Glutamatergic neuron (in vitro differentiated cells): ENCODE measurements at places on chromosomes 16 and 17. TPM values are rescaled to one million over a fixed set of nuclear protein-coding genes. Genes with fewer than 3 reads are reported as not detected.

GRCh38 chr16:51624080-51624775, 473.2 kb upstream of the SALL1 start:
- no peak for DNase-seq
- H3K27ac ChIP-seq: no peak overlapping the region
- H3K27me3 ChIP-seq: no peaks in the 10 kb centered on the region
- no peaks in the 10 kb centered on the region for H3K4me1 ChIP-seq

- no peaks in the 10 kb centered on the region for H3K27me3 ChIP-seq
- H3K36me3 ChIP-seq: no peaks in the 10 kb centered on the region
- H3K4me1 ChIP-seq: peaks cover 32% of the 10 kb centered on the region
- no peak for DNase-seq
These were observed 26.4 kb downstream of the ARHGAP17 start for GRCh38 chr16:24988593-24989338.

DNA sequence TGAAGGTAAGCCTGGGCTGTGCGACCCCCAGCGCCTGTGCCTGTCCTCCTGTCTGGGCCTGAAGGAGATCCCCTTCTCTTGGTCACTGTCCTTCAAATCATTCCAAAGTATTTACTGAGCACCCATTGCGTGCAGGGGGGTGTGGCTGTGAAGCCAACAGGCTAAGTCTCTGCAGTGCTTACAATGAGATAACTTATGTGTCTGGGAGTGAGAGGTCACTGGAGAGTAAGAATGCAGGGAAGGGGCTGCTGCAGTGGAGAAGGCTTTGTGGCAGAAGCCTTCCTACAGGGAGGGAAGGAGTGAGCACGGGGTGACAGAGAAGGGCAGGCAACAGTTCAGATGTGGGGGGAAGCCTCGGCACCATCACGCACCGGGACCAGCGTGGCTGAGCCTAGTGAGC, 11.2 kb upstream of the SMIM5 start:
- no peak overlapping the region for H3K4me3 ChIP-seq
- DNase-seq: no peak
- peaks cover 2% of the 10 kb centered on the region for H3K4me1 ChIP-seq

The CCL18 gene
- total RNA-seq: not detected

GRCh38 chr16:1691956-1692355, 13.9 kb downstream of the JPT2 start:
- H3K27ac ChIP-seq: no peak overlapping the region
- no peak for DNase-seq

DNA sequence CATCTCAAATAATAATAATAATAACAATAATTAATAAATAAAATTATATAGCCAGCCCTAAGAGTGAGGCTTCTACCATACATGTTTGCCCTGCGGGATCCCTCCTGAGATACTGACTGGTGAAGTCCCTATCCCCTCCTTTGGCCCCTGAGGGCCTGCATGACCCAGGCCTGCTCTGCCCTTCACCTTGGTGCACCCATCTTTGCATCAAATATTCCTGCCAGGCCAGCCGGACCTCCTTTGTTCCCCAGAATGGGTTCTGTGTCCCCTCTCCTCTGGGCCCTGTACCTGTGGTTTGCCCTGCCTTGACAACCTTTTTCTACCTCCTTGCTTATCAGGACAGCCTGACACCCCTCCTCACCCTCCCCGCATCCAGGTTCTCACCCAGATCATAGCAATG, 2.0 kb upstream of the RNF112 start:
- no peak overlapping the region for H3K4me3 ChIP-seq
- H3K36me3 ChIP-seq: no peaks in the 10 kb centered on the region
- no peak overlapping the region for H3K27ac ChIP-seq
- peaks cover 19% of the 10 kb centered on the region for H3K4me1 ChIP-seq

DNA sequence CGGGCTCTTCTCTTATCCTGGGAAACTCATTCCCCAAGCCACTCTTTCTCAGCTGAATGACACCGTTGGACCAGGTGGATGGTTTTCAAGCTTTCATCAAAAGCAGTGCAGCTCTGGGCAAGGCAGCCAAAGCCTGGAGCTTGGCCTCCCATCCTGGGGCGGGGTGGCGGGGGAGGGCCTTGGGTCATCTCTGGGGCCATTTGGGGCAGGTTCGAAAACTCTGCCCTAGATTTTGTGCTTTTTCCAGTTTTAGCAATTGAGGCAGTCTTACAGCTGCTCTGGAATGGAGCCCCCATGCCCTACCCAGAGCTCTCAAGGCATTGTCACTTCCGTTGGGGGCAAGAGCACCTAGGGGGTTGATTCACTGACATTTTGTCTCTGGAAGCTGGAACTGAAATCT, 9.1 kb downstream of the MPRIP start:
- no peak overlapping the region for H3K27ac ChIP-seq
- peak; percentile 14 for DNase-seq
- peaks cover 75% of the 10 kb centered on the region for H3K4me1 ChIP-seq

GRCh38 chr17:78568494-78569115, 8.6 kb downstream of the DNAH17 start:
- H3K4me3 ChIP-seq: no peak overlapping the region
- no peaks in the 10 kb centered on the region for H3K4me1 ChIP-seq
- H3K36me3 ChIP-seq: no peaks in the 10 kb centered on the region
- H3K27ac ChIP-seq: no peak overlapping the region
- no peak for DNase-seq

- peaks cover 10% of the 10 kb centered on the region for H3K27me3 ChIP-seq
- peaks cover 21% of the 10 kb centered on the region for H3K4me1 ChIP-seq
- no peak overlapping the region for H3K4me3 ChIP-seq
- DNase-seq: no peak
- H3K36me3 ChIP-seq: peaks cover 4% of the 10 kb centered on the region
- H3K27ac ChIP-seq: no peak overlapping the region
These were observed 10.3 kb downstream of the NATD1 start for GRCh38 chr17:21242780-21243515.

The GGT6 gene
- total RNA-seq: not detected

- no peak for DNase-seq
- no peak overlapping the region for H3K4me3 ChIP-seq
- no peaks in the 10 kb centered on the region for H3K36me3 ChIP-seq
These were observed 603.4 kb upstream of the CDH11 start for GRCh38 chr16:65725156-65725845.

The STX1B gene
- total RNA-seq: 51.6 TPM

DNA sequence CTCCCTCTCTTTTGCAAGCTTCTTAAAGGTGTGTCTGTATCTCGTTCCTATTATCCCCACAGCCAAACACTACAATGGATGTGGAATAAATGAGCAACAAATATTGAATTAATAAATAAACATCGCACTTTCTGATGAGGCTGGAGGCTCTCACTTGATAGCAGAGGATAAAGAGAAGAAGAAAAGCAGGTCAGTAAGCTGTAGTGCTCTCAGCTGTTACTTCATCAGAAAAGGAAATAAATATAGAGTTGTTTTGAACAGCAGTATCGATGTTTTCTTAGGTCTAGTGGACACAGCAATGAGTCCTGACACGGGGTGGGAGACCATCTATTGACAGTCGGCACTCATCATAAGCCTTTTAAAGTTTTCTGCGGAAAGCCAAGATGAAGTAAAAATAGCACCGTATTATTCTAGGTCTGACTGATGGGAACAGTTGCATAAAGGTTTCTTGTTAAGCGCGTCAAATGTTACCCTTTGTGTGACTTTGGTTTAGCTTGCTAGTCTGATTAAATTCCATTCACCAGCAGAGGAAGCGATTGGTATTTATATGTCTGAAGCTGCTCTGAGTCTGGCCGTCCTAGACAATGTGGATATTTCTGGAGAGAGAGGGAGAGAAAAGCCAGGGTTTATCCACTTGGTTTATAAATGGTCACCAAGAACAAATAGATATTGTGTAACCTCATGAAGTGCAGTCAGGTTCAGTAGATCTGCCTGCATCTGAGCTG, 646.1 kb downstream of the CDH11 start:
- H3K36me3 ChIP-seq: no peaks in the 10 kb centered on the region
- H3K4me1 ChIP-seq: no peaks in the 10 kb centered on the region
- H3K27ac ChIP-seq: no peak overlapping the region

- DNase-seq: no peak
- H3K27ac ChIP-seq: no peak overlapping the region
- no peaks in the 10 kb centered on the region for H3K4me1 ChIP-seq
These were observed 23.5 kb downstream of the CES1 start for GRCh38 chr16:55809386-55809785.

GRCh38 chr17:79793924-79794304, 3.0 kb downstream of the CBX8 start:
- H3K36me3 ChIP-seq: peaks cover 4% of the 10 kb centered on the region
- H3K27ac ChIP-seq: no peak overlapping the region
- no peak for DNase-seq
- H3K4me1 ChIP-seq: peaks cover 13% of the 10 kb centered on the region
- peaks cover 25% of the 10 kb centered on the region for H3K27me3 ChIP-seq
- peak overlapping the region; percentile 83 for H3K4me3 ChIP-seq

The APOBR gene
- total RNA-seq: not detected

The KCNH4 gene
- 0.71 TPM for total RNA-seq

The SLC4A1 gene
- not detected for total RNA-seq

The PRR11 gene
- total RNA-seq: 9.6 TPM

The UBE2G1 gene
- 120 TPM for total RNA-seq

DNA sequence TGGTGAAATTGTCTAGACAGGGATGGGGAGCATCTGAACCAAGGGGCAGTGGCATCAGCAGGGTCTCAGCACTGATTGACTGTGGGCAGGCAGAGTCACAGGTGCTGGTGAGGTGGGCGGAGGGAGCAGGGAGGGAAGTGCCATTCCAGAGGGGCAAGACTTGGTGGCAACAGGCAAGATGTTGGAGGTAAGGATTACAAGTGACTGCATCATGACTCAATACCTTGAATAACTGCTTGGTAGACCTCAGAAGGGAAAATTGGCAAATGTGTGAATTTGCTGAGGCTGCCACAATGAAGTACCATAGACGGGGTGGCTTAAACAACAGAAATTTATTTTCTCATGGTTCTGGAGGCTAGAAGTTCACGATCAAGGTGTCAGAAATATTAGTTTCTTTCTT, 419.1 kb downstream of the HS3ST3B1 start:
- no peaks in the 10 kb centered on the region for H3K4me1 ChIP-seq
- DNase-seq: no peak
- H3K36me3 ChIP-seq: no peaks in the 10 kb centered on the region
- H3K4me3 ChIP-seq: no peak overlapping the region

- H3K27ac ChIP-seq: no peak overlapping the region
- DNase-seq: no peak
- peaks cover 6% of the 10 kb centered on the region for H3K4me1 ChIP-seq
- H3K36me3 ChIP-seq: no peaks in the 10 kb centered on the region
These were observed 729 bp downstream of the P2RX5 start for GRCh38 chr17:3695129-3695722.

DNA sequence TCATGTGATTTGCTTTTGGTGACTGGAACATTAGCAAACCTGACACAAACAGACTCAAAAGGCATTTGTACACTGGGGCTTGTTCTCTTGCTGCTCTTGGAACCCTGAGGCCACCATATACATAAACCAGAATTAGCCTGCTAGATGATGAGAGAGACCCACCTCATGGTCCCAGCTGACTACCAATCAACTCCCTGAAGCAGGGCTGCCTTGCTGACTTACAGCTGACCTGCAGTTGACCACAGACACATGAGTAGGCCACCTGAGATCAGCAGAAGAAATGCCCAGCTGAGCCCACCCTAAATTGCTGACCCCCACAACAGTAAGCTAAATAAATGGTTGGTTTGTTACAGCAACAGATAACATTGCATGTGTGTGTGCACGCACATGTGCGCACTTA, 28.7 kb downstream of the BRIP1 start:
- no peak overlapping the region for H3K4me3 ChIP-seq
- no peaks in the 10 kb centered on the region for H3K36me3 ChIP-seq
- H3K4me1 ChIP-seq: peaks cover 2% of the 10 kb centered on the region
- no peak overlapping the region for H3K27ac ChIP-seq
- no peaks in the 10 kb centered on the region for H3K27me3 ChIP-seq
- DNase-seq: no peak

The DPEP1 gene
- total RNA-seq: 0.39 TPM

The MGAT5B gene
- 22.9 TPM for total RNA-seq

DNA sequence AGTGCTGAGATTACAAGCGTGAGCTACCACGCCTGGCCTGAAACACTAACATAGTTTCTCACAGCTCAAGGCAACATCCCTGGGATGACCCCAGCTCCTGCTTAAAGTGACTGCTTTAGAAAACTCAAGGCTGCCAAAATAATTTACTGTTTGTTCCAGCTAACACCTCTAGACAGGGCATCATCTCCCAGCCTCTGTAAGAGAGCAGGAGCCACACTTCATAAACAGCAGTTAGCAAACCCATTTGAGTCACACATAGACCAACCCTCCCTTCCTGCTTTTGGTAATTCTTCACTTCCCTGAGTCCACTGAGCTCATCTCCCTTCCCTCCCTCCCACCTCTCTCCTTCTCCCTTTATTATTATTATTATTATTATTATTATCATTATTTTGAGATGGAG, 201.3 kb downstream of the XYLT1 start:
- H3K27me3 ChIP-seq: peaks cover 5% of the 10 kb centered on the region
- H3K36me3 ChIP-seq: no peaks in the 10 kb centered on the region
- DNase-seq: no peak
- peaks cover 23% of the 10 kb centered on the region for H3K4me1 ChIP-seq

GRCh38 chr17:66595893-66596292, 239.0 kb upstream of the CACNG5 start:
- H3K27ac ChIP-seq: no peak overlapping the region
- no peak overlapping the region for H3K4me3 ChIP-seq
- H3K4me1 ChIP-seq: no peaks in the 10 kb centered on the region
- no peaks in the 10 kb centered on the region for H3K27me3 ChIP-seq
- no peak for DNase-seq
- H3K36me3 ChIP-seq: peaks cover 5% of the 10 kb centered on the region

- H3K27ac ChIP-seq: no peak overlapping the region
- H3K4me1 ChIP-seq: no peaks in the 10 kb centered on the region
- peaks cover 6% of the 10 kb centered on the region for H3K27me3 ChIP-seq
- H3K36me3 ChIP-seq: no peaks in the 10 kb centered on the region
- no peak for DNase-seq
These were observed 56.2 kb downstream of the TK2 start for GRCh38 chr16:66493490-66494401.

GRCh38 chr16:31301708-31302400, 42.1 kb downstream of the ITGAM start:
- H3K27ac ChIP-seq: no peak overlapping the region
- no peaks in the 10 kb centered on the region for H3K36me3 ChIP-seq
- H3K4me1 ChIP-seq: no peaks in the 10 kb centered on the region
- H3K27me3 ChIP-seq: no peaks in the 10 kb centered on the region
- H3K4me3 ChIP-seq: no peak overlapping the region
- no peak for DNase-seq

- no peaks in the 10 kb centered on the region for H3K27me3 ChIP-seq
- no peaks in the 10 kb centered on the region for H3K4me1 ChIP-seq
- no peak for DNase-seq
These were observed 76.6 kb upstream of the CORO6 start for GRCh38 chr17:29699283-29699682.

- H3K27me3 ChIP-seq: peaks cover 18% of the 10 kb centered on the region
- peaks cover 10% of the 10 kb centered on the region for H3K36me3 ChIP-seq
- H3K4me3 ChIP-seq: peak overlapping the region; percentile 59
- no peaks in the 10 kb centered on the region for H3K4me1 ChIP-seq
- no peak overlapping the region for H3K27ac ChIP-seq
- no peak for DNase-seq
These were observed 670 bp downstream of the TNFSF12 start for GRCh38 chr17:7549401-7550055.
